Transverse colon (tissue), 4 donors: ENCODE measurements at places on chromosomes 12 and 14. TPM values are rescaled to one million over a fixed set of nuclear protein-coding genes. Genes with fewer than 3 reads are reported as not detected.
A peak's percentile ranks its signal among the peaks of the same experiment; 100 is the strongest.

GRCh38 chr14:90797919-90798318 is 18.3 kb downstream of the TTC7B start:
- DNase-seq, result no peak

- DNase-seq, result no peak
Measured at GRCh38 chr12:2221030-2221621, 168.3 kb downstream of the CACNA1C start.

DNA sequence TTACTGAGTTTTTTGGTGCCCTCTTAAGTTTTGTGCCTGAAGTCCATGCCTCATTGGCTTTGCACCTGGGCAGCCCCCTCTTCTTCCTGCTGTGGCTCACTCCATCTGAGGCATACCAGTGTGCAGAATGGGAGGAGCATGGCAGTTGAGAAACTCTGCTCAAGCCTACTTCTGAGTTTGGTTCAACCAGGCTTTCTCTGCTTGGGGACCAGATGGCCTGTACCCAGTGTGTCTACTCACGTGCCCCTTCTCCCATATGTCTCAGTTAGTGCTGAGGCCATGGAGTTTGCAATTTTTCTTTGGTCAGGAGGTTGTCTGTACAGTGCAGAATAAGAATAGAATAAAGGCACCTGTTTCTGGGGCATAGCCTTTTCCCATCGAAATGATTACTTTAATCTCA is 383.3 kb upstream of the DDHD1 start:
- DNase-seq, result no peak

The LMNTD1 gene
- not detected for total RNA-seq

GRCh38 chr12:16184681-16185080 is 92.8 kb downstream of the SLC15A5 start:
- DNase-seq, result no peak

The CLEC6A gene
- not detected for total RNA-seq

DNA sequence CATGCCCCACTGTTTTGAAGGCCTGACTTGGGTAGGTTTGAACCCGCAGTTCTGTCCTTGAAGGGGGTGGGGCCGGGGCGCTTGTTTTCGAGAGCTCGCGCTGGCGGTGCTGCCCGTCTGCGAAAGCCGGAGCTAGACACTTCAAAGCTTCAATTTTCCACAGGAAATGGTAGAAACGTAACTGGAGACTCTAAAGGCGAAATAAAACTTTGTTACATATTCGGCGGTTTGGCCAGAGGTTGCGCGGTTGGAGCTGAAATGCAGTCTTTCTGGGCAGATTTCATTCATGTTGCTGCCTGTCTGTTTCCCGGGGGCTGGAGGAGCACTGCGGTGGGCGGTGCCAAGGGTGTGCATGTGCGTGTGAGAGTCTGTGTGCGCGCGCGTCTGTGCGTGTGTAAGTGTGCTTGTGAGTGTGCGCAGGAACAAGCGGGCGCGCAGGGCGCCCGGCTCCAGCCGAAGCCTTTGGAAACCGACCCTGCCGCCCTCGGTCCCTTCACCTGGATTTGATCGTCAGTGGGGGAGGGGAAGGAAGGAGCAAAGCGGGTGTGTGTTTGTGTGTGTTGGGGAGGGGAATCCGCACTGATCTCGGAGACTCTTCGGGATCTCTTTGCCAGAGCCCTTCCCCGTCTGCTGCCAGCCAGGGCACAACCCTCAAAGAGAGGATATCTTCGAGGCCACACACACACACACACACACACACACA is 227.7 kb upstream of the CRY1 start:
- DNase-seq, result peak; percentile 31
